ENCODE measurements at places on chromosomes 5 and 9.

DNA sequence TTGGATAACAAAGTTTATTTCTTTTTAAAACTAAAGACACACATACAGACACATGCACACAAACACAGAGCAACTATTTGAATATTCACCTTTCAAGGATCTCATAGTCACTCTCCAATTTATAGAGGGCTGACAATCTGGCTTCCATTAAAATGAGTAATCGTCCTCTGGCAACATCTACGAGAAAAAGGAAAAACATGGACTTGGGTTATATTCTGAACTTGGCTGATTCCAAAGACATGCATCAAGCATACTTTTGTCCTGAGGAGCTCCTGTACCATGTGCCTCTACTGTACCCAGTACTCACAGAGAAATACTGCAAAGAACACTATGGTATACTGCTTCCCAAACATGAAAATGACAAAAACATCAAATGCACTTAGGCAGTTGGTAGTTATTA lies 15.4 kb downstream of the IARS1 start:
- no peak for DNase-seq

DNA sequence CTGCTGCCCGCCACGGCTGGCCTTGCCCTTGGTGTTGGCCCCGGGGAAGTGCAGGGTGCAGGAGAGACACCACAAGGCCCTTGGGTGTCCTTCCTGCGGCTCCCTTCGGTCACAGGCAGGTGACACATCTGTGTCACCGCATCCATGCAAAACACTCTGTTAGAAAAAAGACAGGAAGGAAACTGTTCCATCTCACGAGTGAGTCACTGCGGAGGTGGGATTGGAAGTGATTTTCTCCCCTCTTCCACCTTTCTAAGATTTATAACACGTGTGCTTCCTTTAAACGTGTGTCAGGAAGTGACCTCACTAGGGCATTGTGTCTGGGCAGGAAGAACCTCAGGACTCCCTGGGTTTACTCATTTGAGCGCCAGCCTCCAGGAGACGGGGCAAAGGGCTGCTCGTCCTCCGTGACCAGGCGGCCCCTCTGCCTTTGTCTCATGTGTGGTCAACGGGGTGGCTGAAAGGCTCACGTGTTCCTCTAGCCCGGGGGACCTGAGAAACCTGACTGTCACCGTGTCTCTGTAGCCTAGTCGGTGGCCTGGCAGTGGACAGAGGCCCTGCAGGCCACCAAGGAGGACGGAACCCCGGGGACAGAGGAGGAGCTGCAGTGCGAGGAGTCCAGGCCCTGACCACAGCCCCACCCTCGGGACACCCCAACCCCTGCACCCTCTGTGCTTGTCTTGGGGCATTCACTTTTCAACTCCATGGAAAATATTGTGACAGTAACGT lies 4.9 kb upstream of the LCN1 start:
- no peak for DNase-seq

- DNase-seq: no peak
Measured at GRCh38 chr5:90096415-90097081, 313.0 kb downstream of the CETN3 start.

DNA sequence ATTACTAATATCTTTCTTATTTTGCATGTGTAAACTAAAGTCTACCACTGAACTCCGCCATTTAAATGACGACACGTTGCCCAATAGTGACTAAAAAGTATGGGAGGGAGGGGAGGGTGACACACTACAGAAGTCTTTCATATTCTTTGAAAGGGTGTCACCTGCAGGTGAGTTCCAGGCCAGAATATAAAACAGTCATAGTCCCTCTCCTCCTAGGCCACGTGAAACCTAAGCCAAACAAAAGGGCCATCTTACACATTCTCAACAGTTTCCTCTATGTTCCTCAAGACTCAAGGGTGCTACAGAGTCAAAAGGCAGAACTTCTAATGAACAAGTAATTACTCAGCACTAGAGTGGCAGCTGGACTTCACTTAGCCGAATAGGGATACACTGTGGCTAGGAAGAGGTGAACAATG lies 6.4 kb downstream of the CEMIP2 start:
- DNase-seq: no peak

DNA sequence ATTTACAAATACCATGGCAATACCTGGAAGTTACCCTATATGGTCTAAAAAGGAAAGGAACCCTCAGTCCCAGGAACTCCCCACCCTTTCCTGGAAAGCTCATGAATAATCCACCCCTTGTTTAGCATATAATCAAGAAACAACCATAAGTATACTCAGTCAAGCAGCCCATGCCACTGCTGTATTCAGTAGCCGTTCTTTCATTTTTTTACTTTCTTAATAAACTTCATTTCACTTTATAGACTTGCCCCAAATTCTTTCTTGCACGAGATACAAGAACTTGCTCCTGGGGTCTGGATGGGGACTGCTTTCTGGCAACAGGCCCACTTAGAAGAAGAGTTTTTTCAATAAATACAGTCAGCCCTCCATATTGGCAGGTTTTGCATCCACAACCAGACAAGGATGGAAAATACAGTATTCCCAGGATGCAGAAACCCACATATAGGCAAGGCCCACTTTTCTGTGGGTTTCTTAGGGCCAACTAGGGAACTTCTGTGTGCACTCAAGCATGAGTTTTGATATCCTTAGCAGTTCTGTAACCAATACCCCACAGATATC lies 2.8 kb upstream of the TBCA start:
- peak; percentile 23 for DNase-seq

DNA sequence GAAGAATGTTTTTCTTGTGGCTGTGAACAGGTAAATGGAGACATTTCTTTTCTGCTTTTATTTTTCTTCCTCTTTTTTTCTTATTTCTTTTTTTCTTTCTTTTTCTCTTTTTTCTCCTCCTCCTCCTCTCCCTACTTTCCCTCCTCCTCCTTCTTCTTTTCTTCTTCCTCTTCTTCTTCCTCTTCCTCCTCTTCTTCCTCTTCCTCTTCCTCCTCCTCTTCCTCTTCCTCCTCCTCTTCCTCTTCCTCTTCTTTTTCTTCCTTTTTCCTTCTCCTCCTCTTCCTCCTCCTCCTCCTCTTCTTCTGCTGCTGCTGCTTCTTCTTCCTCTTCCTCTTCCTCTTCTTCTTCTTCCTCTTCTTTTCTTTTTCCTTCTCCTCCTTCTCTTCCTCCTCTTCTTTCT lies 65.3 kb upstream of the NTRK2 start:
- no peak for DNase-seq

DNA sequence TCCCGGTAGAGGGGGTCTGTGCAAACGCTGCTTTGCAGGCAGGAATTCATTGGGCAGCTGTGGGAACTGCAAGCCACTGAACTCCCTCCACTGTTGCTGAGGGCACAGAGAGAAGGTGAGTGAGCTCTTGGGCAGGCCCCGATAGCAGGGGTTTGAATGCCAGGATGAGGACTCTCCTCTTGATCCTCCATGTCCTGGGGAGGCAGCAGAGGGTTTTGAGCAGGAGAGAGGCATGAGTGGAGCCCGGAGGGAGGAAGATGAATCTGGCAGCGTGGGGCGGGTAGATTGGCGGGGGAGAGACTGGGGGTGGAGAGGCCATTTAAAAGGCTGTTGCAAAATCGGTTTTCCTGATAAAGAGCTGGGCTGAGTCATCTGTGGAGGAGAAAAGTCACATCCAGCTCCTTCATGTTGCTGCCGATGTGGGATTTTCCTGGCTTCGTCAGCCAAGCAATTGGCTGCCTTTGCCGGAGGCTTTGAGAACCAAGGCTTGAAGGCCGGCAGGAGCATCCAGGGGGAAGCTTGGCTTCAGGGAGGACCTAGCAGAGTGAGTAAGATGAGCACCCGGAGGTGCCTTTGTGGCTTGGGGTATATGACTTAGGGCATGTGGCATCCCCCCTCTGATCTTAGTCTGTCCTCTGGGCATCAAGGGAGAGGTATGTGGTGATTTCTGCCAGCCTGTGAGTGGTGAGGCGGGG lies at the start of gene SYNPO:
TSS of gene SYNPO (plus strand) at position 350 of the 695 bp plus-strand sequence. CDS start 7,616 bp downstream, outside the sequence.
- no peak for DNase-seq

- DNase-seq: no peak
Measured at GRCh38 chr5:141880961-141881801, 3.0 kb upstream of the PCDH1 start.

- DNase-seq: no peak
Measured at GRCh38 chr5:139789116-139789844, 6.3 kb upstream of the PSD2 start.

GRCh38 chr9:73007966-73008672 lies 55.3 kb upstream of the ALDH1A1 start:
- DNase-seq: no peak

GRCh38 chr5:159571501-159572244 lies 241.4 kb upstream of the IL12B start:
- DNase-seq: no peak

- peak; percentile 11 for DNase-seq
Measured at GRCh38 chr5:96177303-96177869, 215.7 kb upstream of the ELL2 start.

DNA sequence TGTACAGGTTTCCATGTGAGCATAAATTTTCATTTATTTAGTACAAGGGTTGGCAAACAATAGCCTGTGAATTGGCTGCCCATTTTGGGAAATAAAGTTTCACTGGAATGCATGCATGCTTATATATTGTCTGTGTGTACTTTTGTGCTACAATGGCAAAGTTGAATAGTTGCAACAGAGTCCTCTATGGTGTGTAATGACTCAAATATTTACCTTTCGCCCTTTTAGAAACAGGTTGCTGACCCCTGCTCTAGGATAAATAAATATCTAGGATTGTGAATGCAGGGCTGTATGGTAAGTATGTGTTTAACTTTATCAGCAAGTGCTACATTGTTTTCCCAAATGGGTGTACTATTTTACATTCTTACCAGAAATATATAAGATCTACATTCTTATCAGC lies 47.2 kb downstream of the XRCC4 start:
- peak; percentile 44 for DNase-seq

DNA sequence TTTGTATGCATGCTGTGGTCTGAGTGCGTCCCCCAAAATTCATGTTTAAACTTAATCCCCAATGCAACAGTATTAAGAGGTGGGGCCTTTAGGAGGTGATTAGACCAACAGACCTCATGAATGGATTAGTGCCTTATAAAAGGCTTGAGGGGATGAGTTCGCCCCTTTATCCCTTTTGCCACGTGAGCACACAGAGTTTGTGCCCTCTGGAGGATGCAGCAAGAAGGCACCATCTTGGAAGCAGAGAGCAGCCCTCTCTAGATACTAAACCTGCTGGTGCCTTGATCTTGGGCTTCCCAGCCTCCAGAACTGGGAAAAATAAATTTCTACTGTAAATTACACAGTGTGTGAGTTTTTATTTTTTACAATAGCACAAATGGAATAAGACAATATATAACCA lies 177.1 kb upstream of the SPRY4 start:
- no peak for DNase-seq

GRCh38 chr9:114207034-114207810 lies 51.9 kb downstream of the COL27A1 start:
- DNase-seq: peak; percentile 35

GRCh38 chr5:41196197-41196596 lies 17.1 kb downstream of the C6 start:
- DNase-seq: no peak

GRCh38 chr9:1102642-1102970 lies 52.4 kb downstream of the DMRT2 start:
- no peak for DNase-seq

Data from T47D (cell line).